ENCODE measurements at places on chromosomes 6 and 20.

DNA sequence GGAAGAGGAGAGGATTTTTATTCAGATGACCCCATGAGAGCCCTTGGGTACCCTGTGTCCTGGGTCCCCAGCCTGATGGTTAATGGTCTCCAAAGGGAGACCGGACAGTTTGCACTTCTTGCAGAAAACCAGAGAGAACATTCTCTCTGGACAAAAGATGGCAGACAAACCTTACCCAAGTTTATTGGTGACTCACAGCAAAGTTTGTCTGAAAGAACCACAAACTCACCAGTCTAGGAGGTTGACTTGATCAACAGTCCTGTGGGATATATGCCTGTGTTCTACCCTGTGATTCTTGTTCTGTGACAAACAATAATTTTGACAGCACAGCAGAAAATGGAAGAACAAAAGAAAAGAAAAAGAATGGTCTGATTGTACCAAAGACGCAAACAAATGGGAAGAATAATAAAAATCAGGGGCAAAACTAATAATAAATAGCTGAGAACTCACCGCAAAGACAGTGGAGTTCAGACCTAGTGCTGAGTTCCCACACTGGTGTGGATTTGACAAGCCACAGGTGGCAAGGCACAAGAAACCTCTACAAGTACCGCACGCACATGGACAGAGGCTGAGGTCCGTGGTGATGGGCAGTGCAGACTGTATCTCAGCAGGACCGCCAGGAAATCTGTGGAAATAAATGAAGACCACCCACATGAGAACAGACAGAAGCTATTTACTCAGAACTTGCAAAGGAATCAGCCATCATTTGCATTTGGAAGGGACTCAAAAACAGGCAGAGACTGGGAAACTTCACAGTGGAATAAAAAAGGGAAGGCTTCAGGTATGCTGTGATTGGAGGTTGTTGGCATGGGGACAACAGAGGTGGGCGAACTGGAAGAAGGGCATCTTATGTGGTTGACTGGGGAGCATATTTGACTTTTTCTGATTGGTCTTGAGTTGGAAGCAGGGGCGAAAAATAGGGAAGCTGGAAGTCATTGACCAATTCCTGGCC is 246.3 kb upstream of the RNF24 start:
- no peak for DNase-seq

- DNase-seq, result no peak
These were observed 36.8 kb downstream of the GFOD1 start for GRCh38 chr6:13450628-13451027.

DNA sequence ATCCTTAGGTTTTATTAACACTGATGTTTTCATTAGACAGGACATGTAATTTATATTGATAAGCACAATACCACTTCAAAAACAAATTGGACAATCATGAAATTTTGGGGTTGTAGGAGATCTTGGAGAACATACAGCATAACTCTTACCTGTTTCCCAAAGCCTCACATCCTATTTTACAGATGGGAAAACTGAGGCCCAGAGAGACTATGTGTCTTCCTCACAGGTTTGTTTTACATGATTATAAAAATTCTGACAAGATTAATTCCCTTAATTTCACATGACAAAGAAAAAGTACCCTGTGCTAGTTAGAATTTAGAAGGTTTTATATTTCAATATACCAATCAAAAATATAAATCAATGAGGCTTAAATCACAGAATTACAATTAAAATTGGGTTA is 145.5 kb downstream of the GMDS start:
- no peak for DNase-seq

DNA sequence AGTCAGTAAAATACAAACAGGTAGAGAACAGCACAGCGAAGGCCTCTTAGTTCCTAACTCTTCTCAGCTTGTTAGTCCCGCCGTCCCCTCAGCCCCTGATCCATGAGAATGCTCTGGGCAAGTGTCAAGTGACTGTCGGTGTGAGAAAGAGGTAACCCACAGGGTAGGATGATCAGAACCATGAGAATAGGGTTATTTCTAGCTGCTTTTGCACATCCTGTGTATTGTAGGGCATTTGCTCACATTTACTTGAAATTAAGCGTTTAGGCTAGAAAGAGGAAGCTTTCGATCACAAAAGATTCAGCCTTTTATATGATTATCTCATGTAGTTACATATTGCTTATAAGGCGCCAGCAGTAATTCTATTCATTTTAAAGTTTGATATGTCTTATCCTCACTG is 103.0 kb upstream of the PDE10A start:
- no peak for DNase-seq

DNA sequence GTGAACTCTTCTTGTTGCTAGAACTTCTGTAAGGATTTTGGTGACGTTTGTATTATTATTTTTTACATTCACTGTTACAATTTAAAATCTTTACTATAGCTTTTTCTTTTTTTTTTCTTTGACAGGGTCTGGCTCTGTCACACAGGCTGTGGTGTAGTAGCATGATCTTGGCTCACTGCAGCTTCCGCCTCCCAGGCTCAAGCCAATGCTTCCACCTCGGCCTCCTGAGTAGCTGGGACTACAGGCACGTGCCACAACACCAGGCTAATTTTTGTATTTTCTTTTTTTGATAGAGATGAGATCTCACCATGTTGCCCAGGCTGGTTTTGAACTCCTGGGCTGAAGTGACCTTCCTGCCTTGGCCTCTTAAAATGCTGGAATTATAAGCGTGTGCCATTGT is 21.2 kb downstream of the HECA start:
- no peak for DNase-seq

DNA sequence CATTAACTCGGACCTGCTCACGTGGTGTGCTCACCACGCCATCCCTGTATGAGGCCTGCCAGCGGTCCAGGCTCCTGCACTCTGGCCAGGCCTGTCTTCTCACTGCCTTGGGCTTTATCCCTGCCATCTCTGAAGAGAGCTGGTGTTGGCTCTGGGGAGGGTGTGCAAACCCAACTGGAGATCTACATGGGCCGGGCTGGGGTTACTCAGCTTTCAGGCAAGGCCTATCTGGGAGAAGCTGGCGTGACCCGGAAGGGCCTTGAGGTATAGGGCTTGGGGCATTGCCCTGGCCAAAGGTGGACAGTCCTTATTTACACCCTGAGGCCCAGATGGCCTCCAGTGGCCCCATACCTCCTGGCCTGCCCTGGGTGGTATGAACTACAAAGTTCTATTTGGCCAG is 5.0 kb downstream of the SLC29A1 start:
- DNase-seq, result no peak

DNA sequence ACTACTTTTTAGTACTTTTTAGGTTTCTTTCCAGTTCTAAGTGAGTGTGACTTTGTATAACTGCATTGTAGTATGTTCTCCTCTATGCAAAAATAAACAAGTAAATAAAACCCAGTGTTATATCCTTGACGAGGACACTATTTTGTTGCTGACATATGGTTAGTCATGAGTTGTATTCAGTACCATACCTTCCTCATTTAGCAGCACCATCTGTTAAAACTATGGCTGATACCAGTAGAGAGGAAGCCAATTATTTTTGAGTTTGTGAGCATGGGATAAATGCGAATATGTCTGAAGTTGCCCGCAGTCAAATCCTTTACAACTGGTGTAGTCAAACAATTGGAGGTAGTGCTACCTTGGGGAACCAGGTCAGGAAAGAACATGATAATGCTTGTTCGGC is 74.1 kb downstream of the CDKAL1 start:
- no peak for DNase-seq

GRCh38 chr6:37239950-37240713 is 17.4 kb upstream of the TBC1D22B start:
- peak; percentile 78 for DNase-seq

- DNase-seq, result no peak
These were observed 208.7 kb downstream of the ALDH8A1 start for GRCh38 chr6:134741200-134741536.

DNA sequence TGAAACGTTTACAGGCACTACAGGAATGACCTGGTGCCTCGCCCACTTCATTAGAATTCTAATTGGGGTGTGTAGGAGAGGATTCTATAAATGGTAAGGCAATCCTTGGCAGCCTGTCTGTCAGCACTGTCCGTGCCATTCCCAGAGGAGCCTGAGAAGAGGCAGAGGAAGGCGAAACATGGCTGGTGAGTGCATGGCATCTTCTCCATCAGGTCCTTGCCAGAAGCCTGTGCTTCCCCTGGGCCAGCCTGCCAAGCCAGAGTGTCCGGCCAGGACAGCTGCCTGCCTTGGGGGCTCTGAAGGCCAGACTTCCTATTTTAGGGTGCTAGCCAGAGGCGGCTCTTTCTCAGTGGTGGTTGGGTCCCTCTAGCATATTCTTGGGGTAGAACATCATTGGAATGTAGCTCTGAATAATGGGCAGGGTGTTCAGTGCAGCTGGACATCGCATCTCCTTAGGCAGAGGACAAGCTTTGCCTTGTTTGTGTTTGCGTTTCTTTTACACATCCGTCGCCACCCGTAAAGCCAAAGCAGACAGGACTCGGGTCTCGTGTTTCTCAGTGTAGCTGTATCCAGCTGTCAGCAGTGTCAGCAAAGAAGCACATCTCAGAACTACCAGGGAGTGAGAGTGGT is at the start of gene TGM3:
Gene TGM3 (plus strand): TSS at position 116 of the 630 bp plus-strand sequence. CDS start 63 bp downstream, at position 179.
- DNase-seq, result no peak

DNA sequence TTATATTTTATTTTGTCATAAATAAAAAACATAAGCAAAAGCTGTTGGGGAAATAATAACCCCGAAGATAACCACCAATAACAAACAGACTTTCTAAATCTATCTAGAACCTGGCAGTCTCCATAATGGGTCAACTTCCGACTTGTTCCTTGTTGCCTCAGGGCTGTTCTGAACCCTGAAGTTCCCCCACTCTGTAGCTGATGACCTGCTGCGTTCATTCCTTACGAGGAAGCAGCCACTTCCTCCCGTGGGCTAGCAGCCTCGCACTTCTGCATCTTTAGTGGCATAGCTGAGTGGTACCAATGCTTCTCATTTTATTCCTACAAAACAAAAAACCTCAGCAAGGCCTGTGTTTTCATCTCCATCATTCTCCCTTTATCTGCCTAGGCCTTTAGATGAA is 103.0 kb downstream of the PLEKHG1 start:
- no peak for DNase-seq

- no peak for DNase-seq
These were observed 782 bp downstream of the MAP3K5 start for GRCh38 chr6:136791296-136792094.

- no peak for DNase-seq
These were observed 61.4 kb downstream of the CPNE5 start for GRCh38 chr6:36777801-36778200.

GRCh38 chr6:46528961-46529750 is 37.9 kb upstream of the RCAN2 start:
- DNase-seq, result no peak

GRCh38 chr20:18790787-18791186 is 22.8 kb upstream of the SCP2D1 start:
- no peak for DNase-seq

- no peak for DNase-seq
These were observed 57.7 kb upstream of the PBOV1 start for GRCh38 chr6:138275976-138276375.

DNA sequence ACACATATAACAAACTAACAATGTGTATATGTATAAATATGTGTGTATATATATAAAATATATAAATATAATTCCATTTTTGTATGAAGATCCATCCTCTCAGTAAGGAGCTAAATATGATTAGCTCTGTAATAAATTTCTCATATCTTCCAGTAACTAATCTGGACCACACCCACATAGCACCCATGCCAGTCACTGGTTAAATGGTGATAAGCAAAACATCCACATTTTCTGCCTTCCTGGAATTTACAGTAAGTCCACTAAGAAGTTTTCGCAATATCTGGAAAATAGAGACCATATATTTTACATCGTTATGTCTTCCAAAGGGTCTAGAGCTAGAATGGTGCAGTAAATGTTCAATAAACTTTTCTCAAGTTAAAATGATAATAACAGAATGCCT is 151.5 kb upstream of the STMND1 start:
- no peak for DNase-seq

- DNase-seq, result no peak
These were observed 94.2 kb downstream of the ERMARD start for GRCh38 chr6:169845426-169846285.

GRCh38 chr6:16337295-16337975 is 99.0 kb downstream of the GMPR start:
- DNase-seq, result no peak

DNA sequence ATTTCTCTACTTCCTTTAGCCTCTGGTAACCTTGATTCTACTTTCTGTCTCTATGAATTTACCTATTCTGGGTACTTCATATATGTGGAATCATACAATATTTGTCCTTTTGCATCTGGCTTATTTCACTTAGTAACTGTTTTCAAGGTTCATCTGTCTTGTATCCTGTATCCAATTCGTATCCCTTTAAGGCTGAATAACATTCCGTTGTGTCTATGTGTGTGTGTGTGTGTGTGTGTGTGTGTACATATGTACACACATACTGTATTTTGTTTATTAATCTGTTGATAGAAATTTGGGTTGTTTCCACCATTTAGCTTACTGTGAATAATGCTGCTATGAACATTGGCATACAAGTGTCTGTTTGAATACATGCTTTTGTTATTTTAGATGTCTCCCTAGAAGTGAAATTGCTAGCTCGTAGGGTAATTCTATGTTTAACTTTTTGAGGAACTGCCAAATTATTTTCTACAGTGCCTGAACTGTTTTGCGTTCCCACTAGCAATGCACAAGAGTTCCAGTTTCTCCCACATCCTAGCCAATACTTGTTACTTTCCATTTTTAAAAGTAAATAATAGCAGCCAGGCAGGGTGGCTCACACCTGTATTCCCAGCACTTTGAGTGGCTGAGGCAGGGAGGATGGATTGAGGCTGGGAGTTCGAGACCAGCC is 17.7 kb downstream of the SENP6 start:
- no peak for DNase-seq

DNA sequence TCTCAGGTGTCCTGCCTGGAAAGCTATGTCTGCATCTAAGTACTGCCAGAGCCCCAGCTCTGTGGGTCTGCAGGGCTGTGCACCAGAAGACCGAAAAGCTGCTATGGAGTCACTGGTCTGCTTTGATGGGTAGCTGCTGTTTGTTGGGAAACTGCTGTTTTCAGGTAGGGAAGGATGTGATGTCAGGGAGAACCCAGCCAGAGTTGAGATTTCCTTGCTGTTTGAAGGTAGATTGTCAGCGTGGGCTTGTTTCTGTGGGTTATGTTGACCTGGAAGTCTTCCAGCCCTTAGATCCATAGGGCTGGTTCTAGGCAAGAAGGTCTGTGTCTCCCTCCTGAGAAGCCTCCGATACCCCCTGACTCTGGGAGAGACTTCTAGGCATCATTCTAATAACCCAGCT is 12.2 kb upstream of the SHLD1 start:
- DNase-seq, result no peak

DNA sequence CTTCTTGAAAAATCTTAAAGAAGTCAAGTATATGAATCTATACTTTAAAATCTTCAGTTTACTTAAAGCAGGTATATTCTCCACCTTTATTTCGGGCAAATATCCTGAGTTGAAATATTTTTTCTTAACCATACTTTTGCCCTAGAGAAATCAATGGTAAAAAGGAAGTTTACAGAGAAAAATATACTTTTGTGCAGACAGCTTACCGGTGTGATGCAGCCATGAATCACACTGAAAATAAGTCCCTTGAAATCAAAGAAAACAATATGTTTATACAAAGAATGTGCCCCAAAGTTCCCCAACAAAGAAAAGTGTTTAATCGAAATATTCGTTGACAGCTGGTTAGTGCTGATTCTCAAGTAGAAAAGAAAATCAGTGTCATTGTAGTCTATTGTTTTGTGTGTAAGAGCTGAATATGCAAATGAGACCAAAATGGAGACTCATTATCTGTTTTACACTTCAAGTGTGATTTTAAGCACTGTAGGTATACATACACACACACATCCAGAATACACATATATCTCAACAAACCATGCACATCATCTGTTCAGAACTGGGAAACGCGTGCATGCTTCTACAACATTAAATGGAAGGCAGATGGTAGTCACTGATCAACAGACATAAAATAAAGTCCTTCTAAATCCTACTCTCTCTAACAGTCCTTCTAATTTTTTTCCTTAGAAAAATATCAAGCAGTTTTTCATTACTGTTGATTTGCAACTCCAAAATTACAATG is 73.3 kb downstream of the BTBD9 start:
- no peak for DNase-seq

Measured in mesothelial cell of epicardium (in vitro differentiated cells).